ENCODE measurements at places on chromosomes 7 and 10.

GRCh38 chr7:83153419-83153818 lies 9.3 kb downstream of the PCLO start:
- DNase-seq, result no peak

DNA sequence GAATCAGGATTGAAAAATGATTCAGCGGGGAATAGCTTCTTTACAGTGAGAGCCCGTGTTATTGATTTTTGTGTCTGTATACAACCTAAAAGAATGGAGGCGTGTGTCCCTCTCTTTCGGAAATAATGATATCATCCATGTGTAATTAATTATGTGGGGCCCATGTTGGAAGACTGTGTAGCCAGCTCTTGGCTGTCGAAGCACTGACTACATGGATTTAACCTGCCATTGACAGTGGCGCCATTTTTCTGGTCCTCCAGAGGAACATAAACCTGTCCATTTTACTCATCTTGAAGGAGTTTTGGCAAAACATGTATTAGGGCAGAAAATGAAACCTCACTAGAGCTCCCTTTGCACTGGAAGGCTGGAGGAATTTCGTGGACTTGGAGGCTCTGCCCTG lies 119.6 kb downstream of the ITIH5 start:
- no peak for DNase-seq

GRCh38 chr7:77877791-77878190 lies 79.2 kb downstream of the PHTF2 start:
- DNase-seq, result no peak

GRCh38 chr10:4775808-4776207 lies 50.2 kb upstream of the AKR1E2 start:
- no peak for DNase-seq

GRCh38 chr7:47291461-47292081 lies 290.3 kb downstream of the TNS3 start:
- no peak for DNase-seq

- no peak for DNase-seq
Observed at GRCh38 chr7:116425647-116426209, 73.8 kb upstream of the CAV2 start.

DNA sequence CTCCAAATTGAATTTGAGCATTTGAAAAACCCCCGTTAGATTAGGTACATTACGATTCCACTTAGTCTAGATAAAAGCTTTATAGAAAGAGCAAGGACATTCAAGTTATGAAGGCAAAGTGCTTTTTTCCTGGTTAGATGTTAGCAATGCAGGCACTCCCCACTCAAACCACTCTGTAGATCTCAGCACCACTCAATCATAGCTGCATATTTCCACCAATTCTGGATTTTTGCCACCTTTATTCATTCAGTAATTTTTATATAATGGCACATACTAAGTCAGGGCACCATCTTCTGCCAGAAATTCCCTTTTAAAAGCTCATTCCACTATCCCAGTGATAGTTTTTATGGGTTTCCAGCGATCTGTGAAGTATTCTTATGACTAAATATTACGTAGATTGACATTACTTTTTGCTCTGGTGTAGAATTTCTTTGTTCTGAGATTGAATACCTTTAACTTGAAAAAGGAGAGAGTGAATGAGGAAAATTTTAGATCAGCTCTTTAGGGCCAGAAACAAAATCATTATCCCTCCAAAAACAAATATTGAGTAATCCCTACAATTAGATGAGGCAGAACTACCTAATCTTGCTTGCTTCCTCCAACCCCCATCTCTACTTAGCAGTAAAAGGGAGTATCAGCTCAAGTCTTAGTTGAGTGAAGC lies 51.6 kb downstream of the RNLS start:
- DNase-seq, result no peak

GRCh38 chr7:106729720-106730385 lies 68.9 kb upstream of the CCDC71L start:
- no peak for DNase-seq

DNA sequence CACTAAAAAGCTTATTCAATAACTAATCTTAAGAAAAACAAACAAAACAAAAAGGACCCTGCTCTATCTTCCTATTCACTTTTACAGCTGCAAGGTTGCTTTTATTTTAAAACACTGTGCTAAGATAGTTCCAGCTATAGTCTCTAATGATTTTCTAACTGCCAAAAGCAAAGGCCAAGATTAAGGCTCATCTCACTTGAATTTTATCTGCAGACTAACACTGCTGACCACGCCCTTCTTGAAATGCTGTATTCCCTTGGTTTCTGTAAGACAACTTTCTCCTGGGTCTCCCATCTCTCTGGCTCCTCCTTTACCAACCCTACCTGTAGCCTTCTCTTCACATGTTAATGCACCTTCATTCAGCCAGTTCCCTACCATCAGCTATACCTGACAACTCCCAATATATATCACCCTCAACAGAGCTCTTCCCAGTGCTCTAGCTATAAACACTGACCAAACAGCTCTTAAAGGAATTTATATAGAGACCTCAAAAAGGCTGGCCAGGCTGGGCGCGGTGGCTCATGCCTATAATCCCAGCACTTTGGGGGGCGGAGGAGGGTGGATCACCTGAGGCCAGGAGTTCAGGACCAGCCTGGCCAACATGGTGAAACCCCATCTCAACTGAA lies 11.7 kb downstream of the SRPK2 start:
- peak; percentile 30 for DNase-seq

- no peak for DNase-seq
Observed at GRCh38 chr10:22727112-22727511, 12.7 kb upstream of the PIP4K2A start.

DNA sequence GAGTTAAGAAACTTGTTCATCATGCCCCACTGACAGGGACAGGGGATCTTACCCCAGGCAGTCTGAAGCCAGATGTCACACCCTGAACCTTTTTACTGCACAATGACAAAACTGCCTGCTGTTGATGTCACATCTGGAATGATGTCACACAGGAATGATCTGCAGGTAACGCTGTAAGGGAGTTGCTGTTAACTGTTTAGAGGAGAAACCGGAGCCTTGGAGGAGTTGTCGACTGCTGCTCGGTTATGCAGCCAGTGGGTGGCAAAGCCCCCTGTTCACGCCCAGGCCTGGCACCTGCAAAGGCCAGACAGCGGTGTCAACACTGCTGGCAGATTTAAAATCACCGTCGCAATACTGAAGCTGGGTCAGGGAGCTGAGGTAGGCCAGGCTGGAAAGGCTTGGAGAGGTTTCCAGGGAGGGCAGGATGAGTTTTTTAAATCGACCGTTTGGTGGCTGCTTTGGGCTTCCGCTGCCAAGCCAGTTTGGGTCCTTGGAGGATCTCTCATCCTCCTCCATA lies 10.0 kb upstream of the SLIT1 start:
- no peak for DNase-seq

- DNase-seq, result no peak
Observed at GRCh38 chr10:78353636-78354035, 320.0 kb downstream of the RPS24 start.

DNA sequence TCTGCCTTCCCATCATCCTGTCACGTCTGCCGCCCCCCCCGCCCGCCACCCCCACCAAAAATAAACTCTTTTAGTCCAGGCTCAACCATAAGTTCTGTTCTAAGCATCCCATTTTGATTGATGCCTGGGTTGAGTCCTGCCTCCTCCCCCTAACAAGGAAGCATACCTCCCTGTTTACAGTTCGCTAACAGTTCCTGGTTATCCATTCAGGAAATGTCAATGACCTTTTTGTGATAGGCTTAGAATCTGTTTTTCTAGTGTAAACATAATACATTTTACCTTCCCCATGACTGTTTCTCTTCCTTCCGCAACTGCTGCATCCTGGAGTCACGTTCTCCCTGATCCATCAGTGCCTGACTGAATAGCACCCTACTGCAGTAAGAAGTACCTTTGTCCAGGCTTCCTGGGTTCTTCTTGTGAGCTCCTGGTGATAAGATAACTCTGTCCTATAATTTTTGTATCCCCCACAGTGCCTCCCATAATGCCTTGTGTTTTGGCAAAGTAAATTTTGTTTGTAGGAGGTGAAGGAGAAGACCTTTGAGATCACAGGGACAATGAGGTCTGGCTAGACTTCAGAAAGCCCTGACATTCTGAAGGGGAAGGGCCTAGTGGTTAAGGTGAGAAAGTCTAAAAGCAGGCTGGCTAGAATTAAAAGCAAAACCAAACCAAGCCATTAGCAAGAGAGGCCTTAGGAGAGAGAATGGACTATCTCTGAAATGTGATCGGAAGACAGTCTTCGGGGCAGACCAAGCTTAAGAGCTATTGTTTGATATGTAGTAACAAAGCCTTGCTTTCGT lies 7.3 kb downstream of the AGFG2 start:
- DNase-seq, result no peak

DNA sequence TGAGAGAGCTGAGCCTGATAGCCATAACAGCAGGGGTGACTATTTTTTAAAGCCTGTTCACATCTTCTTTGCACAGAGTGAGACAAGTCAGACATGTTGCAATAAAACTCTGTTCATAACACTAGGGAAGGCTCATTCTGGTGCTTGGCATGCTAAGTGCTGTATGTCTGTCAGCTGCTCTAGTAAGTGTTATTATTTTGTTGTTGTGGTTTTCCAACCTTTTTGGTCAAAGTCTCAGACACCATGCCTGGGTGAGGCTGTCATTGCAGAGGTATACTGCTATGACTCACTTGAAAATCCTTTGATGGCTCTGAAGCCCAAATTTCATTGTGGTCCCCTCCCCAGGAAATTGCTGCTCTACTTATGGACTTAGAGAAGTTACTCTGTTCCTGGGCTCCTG lies 129.7 kb downstream of the ADRA2A start:
- no peak for DNase-seq

DNA sequence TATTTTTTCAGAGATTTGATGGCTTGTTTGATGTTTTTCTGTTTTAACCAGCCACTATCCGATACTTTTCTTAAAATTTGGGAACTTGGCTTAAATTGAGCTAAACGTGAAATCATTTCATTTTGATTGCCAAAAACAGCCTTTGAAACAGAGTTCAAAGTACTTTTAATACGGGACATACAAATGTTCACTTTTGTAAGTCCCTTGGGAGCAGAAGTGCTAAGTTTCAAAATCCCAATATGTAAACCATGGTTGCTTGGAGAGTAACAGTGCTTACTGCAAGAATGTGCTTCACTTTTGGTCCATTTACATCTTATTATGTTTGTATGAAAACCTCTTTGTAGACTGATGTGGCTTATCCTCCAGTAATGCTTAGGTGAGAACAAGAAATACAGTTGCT lies 10.9 kb downstream of the PNPLA8 start:
- no peak for DNase-seq

- no peak for DNase-seq
Observed at GRCh38 chr10:3995302-3996210, 210.5 kb upstream of the KLF6 start.

DNA sequence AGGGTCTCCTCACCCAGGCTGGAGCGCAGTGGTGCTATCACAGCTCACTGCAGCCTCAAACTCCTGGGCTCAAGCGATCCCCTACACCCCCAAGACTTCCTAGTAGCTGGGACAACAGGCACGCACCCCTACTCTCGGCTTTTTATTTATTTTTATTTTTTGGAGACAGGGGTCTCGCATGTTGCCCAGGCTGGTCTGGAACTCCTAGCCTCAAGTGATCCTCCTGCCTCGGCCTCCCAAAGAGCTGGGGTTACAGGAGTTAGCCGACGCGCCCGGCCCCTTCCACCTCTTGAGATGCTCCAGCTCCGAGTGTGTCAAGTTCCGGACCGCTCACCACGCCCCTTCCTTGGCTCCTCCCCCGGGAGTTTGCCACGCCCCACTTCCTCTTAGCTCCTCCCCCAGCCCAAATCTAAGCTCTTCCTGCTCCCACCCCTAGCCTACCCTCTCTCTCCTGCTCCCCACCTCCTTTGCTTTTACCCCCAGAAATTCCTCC lies 6.3 kb downstream of the NAT16 start:
- peak; percentile 80 for DNase-seq

GRCh38 chr7:138900035-138900828 lies 81.0 kb downstream of the KIAA1549 start:
- DNase-seq, result no peak

DNA sequence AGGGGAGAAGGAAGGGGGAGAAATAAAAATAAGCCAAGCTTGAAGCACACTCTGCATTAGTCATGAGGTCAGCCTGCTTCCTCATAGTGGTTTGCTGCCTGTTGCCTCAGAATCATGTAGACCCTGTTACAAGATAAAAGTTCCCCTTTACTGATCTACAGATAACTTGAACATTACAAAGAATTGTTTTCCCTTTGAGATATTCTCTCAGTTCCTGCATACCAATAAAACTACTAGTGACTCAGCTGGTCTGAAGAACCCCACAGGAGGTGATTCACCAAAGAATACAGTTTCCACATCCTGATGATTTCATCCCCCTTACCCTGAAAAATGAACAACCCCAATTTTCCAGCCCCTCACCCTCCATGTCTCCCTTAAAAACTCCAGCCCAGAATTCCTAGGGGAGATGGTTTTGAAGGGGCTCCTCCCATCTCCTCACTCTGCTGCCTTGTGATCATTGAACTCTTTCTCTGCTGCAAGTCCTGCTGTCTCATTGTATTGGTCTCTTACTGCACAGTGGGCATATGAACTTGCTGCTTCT lies 31.5 kb upstream of the NRP1 start:
- no peak for DNase-seq

DNA sequence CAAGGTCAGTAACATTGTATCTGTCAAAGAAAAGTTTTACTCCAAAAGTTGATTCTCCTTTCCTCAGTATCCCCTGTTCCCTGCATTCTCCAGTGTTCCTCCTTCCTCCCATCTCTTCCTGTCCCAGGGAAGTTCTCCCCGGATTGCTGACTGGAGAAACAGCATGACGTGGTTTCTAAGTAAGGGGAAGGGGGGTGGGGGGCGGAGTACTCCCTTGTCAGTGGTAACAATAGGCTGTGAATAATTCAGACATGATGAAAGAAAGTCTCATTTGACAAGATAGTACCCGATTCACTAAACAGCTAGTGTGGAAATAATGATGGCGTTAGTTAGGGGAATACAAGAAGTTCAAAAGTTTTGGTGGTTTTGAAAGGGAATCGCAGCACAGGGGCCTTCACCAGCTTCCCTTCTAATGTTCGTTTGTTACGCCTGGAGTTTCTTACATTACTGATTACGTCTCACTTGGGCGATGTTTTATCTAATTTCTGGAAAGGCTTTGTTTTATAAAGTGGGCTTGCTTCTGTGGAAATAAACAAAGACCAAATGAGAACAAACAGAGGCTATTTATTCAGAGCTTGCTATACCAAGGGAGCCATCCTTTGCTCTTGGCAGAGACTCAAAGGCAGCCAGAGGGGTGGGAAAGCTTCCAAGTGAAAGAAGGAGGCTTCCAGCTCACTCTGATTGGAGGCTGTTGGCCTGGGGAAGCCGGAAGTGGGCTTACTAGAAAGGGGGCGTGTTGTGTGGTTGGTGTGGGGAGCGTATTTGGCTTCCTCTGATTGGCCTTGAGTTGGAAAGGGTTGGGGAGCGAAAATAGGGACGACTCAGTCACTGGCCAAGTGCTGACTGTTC lies 453.7 kb downstream of the SDK1 start:
- DNase-seq, result peak; percentile 52

- DNase-seq, result peak; percentile 28
Observed at GRCh38 chr10:16314259-16314658, 122.6 kb upstream of the PTER start.

DNA sequence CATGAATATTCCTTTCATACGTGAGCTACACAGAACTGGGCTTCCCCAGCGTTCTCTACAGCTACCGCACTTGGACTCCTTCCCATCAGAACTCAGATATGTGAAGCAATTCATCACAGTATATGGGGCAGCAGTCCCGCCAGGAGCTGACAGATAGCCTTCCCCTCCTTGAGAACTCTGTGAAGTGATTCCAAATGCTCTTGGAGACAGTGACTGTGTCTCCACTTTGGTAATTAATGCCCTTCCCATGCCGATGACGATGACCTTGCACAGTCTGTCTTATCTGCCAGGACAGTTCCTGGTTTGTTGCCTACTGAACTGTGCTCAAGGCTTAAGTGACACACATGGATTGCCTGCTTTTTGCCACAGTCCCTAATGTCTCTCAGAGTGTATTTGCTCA lies 75.0 kb upstream of the AFAP1L2 start:
- no peak for DNase-seq

GRCh38 chr7:41771717-41772116 lies 68.8 kb upstream of the INHBA start:
- peak; percentile 29 for DNase-seq
